NCI-H187 (cell line): ENCODE measurements at places on chromosomes 2 and 18.

DNA sequence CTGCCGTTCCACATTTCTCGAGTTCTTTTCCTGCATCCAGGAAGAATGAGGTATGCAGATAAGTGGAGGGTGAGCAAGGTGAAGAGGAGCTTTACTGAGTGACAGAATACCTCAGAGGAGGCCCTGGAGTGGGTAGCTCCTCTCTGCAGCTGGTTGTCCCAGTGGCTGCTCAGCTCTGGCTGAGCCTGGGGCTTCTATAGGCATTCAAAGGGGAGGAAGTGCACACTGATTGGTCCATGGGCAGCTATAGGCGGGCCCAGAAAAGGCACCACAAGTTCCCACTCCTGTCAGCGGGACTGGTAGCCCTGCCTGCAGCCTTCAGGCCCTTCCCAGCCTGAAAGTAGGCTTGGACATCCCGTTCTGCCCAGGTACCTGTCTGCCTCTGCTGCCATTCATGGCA lies 94.7 kb downstream of the DOK6 start:
- no peak for DNase-seq

DNA sequence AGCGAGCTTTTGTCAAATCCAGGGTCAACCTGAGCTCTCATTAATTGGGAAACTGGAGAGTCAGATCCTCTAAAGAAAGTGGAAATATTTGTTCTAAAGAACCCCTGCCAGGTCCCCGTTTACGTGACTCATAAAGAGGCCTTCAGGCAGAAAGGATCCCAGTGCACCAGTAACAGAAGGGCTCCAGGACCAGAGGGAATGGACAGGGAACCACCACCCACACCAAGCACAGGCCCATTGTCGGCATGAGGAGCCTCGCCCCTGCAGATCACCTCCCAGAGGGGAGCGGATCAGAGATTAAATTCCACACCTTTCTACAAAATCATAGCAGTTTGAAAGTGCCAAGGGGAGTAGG lies 16.4 kb upstream of the C1QL2 start:
- no peak for DNase-seq

- DNase-seq, result no peak
These were observed 1.6 kb downstream of the COBLL1 start for GRCh38 chr2:164839914-164840457.

DNA sequence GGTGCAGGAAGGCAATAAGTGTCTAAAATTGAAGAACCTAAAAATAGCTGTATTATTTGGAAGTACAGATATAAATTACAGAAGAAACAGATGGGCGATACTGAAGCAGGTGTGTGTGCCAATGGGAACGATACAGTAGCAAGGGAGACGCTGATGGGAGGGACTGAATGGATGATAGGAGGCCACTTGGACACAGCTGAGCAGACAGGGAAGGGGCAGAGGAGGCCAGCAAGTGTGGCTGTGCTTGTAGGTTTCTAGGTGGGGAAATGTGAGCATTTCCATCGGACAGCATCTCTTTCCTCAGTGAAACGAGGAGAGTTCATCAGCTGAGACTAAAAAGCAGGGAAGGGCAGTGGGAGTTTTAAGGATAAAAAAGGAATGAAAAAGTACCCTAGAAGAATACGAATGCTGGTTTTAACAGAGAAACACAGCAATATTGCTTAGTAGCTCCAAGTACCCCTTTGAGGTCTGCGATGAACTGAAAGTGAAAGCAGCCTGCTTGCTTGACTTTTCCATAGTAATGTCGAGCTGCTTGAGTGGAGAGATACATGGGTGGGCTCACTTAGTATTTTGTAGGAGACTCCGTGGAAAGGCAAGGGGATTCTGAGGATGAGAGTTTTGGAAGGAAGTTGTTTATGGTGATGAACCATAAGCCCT lies 91.7 kb upstream of the EPC2 start:
- peak; percentile 19 for DNase-seq

DNA sequence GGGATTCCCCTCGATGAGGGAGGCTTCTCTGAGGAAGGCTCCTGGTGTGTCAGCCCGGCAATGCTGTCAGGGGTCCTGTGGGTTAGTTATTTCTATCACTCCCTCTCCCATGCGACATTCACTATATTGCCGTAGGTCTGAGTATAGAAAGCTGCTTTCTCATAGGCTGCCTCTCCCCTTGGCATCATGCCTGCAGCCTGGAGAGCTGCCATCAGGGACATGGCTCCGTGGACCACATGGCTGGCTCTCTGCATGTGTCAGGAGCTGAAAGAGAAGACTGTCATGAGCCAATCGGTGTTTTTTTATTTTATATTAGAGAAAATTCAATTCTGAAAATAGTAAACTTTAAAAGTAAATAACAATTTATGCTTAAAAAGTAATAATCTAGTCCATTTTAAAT lies 198.0 kb downstream of the CDH20 start:
- no peak for DNase-seq

DNA sequence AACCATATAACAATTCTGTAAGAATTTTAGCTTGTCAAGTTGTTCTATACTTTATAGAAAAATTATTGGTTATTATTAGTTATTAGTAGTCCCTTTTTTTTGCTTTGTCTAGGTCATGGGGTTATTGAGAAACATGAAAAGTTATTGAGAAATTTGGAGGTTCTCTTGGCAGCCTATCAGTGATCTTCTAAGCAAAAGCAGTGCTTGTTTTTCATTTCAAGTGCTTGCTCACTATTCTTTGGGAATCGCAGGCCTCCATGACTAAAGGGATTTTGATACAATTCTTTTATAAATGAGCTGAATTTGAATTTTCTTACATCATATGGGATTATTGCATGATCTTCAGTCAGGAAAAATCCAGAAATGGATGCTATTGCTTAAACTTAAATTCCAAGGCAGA lies 25.8 kb downstream of the PLEKHA3 start:
- no peak for DNase-seq

GRCh38 chr2:171279983-171280790 lies 119.5 kb upstream of the TLK1 start:
- DNase-seq, result no peak

DNA sequence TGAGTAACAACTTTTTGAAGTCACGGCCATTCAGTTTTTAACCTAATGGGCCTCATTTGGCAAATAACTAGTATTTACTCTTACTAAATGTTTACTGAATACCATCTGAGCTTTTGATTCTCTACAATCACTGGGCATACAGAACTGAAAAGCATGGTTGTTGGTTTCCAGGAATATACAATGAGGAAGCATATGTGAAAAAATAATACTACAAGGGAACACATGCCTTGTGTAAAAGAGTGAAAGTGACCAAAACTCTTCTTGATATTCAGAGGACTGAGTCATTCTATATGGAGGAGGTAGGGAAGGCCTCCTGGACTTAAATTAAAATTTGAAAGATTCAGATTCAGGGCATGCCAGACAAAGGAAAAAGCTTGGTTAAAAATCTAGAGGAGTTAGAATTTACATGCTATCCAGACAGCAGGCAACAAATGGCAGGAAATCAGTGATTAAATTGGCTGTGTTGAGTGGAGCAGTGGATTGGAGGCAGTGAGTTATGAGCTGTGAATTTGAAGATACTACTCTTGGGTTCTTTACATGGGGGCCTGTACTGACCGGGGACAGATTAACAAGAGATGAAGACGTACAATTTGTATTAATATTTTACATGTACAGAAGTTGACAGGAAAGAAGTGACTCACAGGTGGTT lies 53.6 kb upstream of the NRXN1 start:
- no peak for DNase-seq

- DNase-seq, result no peak
These were observed 4.8 kb downstream of the MSGN1 start for GRCh38 chr2:17821080-17821479.

DNA sequence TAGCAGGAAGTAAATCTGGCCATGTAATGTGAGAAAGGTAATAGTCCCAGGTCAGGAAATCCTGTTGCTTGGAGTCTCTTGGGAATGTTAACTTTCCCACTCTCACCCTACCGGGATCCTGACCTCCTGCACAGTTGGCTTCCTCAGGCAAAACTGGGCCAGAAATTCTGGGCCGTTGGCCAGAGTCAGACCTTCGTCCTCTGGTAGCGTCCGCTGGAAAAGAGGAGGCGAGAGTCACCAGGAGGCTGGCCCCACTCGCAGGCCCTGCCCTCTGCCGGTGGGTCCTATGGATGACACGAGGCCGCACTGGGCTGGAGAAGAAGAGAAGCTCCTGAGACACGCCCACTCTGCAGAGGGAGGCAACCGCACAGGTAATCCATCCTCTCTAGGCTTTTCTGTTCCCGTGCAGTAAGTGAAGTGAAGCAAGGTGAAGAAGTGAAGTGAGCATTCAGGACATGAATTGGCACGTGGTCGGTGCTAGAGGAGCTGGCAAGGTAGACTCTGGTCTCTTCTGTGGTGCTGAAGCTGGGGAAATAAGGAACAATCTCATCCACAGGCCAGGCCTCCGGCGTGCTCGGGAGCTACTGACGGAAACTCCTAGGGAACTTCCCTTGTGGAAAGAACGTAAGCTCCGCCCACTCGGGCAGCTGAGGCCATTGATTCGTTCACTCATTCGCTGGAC lies 182.7 kb upstream of the GLI2 start:
- peak; percentile 26 for DNase-seq

GRCh38 chr2:168687314-168687713 lies 115.1 kb upstream of the NOSTRIN start:
- DNase-seq, result no peak

GRCh38 chr2:70115646-70116442 lies 28.6 kb downstream of the PCBP1 start:
- DNase-seq, result peak; percentile 21

- DNase-seq, result no peak
These were observed 634 bp upstream of the MSGN1 start for GRCh38 chr2:17815468-17816184.

- no peak for DNase-seq
These were observed 139.3 kb upstream of the CREB1 start for GRCh38 chr2:207390302-207391095.

DNA sequence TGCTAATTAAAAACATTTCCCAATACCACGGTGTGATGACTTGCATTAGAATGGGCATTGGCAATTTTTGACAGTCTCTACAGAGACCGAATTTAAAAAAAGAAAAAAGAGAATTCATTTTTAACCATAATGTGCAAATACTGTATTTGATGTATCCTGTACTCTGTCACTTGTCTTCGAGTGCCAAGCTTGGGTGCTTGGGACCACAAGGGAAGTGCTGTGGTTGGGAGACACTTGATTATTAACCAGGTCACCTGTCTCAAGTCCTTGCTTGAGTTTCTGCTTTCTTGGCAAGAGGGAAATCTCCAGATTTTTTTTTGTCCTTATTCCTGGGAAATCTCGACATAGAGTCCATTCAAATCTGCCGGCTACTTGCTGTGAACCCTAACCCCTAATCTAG lies 209.0 kb downstream of the MC4R start:
- DNase-seq, result no peak

DNA sequence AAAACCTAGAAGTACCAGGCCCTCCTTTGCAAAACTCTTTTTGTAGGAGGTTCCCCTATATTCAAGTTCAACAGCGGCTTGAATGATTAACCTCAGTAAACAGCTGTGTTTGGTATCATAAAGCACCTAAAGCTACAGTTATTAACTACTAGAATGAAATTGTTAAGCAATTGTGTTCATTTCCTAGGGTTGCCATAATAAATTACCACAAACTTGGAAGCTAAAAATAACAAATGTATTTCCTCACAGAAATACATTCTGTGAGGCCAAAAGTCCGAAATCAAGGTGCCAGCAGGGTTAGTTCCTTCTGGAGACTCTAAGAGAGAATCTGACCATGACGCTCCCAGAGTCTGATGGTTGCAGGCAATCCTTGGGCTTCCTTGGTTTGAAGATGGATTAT lies 202.1 kb upstream of the ACVR2A start:
- DNase-seq, result no peak

- no peak for DNase-seq
These were observed 67.4 kb downstream of the BCL11A start for GRCh38 chr2:60486067-60486466.

- no peak for DNase-seq
These were observed 52.8 kb downstream of the GALNT1 start for GRCh38 chr18:35634323-35634722.

- no peak for DNase-seq
These were observed 131.1 kb downstream of the LTBP1 start for GRCh38 chr2:33077844-33078243.

- DNase-seq, result no peak
These were observed 305.7 kb upstream of the SETBP1 start for GRCh38 chr18:44374966-44375365.

GRCh38 chr2:73334620-73335019 lies 41.3 kb upstream of the EGR4 start:
- no peak for DNase-seq

DNA sequence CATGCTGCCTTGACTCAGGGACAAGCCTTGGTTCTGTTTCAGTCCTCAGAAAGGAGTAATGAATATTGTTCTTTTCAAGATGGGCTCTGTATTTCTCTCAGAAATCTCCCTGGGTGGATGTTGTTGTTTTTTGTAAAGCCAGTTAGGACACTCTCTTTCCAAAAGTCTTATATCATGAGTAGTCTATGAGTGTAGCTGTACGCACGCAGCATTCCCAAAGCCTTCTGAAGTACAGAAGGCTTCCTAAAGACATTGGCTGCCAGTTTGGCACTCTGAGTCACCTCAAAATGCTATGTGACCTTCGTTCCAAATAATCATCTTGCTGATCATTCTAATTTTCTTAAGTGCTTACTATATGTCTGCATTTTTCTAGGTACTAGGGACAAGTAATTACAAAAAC lies 16.7 kb upstream of the GTF2A1L start:
- DNase-seq, result no peak

GRCh38 chr2:161662373-161662772 lies 38.2 kb downstream of the SLC4A10 start:
- DNase-seq, result no peak

GRCh38 chr2:203400805-203401585 lies 72.8 kb downstream of the ABI2 start:
- no peak for DNase-seq

GRCh38 chr18:8982416-8983183 lies 119.9 kb upstream of the NDUFV2 start:
- no peak for DNase-seq

DNA sequence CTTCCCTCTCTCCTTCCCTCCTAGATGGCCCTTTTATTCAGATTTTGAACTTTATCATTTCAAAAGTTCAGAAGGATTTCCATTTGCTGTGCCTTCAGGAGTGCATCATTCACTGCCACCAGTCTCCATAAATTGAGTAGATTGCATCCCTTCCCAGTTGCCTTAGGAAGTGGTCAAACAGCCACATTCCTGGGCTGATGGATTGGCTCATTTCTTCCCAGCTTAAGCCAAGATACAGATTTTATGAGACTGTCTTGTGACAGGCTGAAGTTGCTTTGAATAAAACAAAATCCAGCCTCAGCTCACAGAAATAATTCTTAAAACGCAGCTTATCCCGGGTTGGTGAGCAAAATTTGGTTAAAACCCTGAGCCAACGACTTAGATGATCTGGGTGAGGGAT lies 9.8 kb downstream of the NRP2 start:
- no peak for DNase-seq

GRCh38 chr2:70923378-70924015 lies 12.2 kb upstream of the ATP6V1B1 start:
- DNase-seq, result no peak
